NCI-H2081 treated with DMSO at 0.1 percent for 48 hours (cell line): ENCODE measurements at places on chromosomes 2 and 18.
A peak's percentile ranks its signal among the peaks of the same experiment; 100 is the strongest.

- DNase-seq = peak; percentile 98
Observed at GRCh38 chr2:195279840-195280427, 377.1 kb upstream of the SLC39A10 start.

DNA sequence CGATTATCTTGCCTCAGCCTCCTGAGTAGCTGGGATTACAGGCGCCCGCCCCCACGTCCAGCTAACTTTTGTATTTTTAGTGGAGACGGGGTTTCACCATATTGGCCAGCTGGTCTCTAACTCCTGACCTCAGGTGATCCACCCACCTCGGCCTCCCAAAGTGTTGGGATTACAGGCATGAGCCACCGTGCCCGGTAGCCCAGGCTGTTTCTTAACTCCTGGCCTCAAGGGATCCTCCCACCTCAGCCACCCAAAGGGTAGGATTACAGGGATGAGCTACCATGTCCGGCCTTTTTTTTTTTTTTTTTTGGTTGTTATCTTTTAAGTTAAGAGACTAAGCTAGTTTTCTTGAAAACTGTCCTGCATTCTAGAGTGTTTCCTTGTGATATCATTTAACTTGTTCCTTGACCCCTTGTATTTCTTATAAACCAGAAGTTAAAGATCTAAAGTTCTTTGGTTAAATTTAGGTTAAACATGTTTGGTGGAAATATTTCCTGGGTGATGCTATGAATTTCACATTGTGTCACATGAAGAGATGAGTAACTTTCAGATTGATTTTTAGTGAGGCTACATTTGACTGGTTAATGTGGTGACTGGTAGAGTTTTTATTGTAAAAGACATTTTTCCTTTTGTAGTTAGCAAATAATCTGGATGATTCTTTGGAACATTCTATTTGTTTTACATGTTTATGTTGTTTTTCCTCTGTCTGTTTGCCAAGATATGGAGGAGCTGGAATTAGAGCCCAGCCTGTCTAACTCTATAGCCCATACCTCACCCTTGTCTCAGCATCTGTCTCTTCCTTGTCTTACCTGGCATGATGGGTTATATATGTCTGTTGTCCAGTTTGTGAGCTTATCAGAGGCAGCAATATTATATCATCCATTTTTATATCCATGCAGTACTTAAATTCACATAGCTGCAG, 5.2 kb downstream of the NCAPH start:
- no peak for DNase-seq

DNA sequence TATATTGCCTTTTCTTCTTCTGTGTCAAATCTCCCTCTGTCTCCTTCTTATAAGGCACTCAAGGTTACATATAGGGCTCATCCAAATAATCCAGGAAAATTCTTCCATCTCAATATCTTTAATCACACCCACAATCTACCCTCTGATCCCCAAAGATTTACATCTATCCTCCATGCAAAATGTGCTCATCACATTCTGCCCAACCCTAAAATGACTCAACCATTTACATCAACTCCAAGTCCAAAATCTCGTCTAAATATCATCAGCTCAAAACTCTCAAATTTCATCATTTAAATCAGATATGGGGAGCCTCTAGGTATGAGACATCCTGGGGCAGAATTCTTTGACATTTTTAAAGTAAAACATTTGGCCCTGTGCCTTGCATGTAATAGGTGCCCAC, 1349.8 kb downstream of the SUCLG1 start:
- no peak for DNase-seq

DNA sequence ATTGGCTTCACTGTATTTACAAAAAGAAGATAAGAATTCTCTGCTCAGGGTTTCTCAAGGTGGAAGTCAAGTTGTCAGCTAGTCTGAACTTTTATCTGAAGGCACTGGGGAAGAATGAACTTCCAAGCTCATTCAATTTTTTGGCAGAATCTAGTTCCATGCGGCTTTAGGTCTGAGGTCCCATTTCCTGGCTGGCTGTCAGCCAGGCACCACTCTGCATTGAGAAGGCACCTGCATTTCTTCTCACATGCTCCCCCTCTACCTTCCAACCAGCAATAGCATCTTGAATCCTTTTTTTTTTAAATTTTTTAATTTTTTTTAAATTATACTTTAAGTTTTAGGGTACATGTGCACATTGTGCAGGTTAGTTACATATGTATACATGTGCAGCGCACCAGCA, 46.2 kb upstream of the RPE start:
- DNase-seq = no peak

GRCh38 chr2:12613137-12613835, 103.5 kb upstream of the TRIB2 start:
- no peak for DNase-seq

DNA sequence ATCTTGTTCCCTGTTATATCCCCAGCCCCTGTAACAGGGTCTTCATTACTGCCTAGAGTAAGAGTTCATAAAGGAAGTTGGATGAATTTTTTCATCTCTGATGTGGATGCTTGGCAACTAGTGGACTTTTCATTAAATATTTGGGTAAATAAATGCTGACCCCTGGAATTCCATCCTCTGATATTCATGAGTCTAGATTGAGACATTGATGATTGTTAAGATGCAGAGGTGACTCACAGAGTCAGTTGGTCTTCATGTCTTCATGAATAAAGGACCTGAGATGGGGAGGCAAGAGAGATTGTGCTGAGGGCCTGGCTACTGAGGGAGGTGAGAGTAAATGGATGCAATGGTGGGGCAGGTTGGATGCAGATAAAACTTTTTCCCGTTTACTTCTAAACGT, 132.7 kb upstream of the NT5C1B start:
- no peak for DNase-seq

- DNase-seq = no peak
Observed at GRCh38 chr2:180647621-180648020, 332.8 kb upstream of the UBE2E3 start.

DNA sequence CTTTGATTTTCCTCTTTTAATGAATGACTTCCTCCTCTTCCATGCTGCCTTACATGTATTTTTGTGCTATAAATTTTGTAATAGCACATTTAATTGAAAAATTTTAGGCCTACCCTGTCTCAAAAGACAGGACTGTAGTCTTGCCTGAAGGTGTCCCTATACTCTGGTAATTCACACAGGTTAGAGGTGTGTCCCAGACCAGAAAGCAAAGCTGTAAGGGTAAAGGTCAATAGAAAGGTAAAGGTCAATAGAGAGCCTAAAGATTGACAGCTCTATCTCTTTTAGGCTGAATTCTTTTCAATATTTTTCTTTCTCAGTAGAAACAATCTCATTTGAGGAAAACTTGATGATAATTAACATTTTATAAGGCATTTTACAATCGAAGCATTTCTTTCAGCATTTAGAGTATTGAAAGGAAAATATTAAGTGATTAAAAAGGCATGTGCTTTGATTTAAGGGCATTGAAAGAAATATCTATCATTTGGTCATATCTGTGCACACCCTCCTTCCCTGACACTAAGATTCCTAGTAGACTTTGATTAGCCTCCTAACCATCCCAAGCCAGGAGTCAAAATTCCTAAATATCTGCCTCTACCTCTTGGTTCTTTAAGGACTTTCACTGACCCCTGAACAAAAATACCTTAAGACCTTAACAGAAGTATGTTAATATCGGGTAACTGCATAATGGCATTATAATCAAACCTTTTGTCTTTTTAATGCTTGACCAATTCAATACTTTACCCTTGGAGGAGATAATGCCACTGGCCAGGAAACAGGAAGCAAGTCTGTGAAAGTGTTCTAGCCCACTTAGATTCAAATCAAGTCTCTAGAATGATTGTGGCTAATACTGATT, 161.8 kb upstream of the DTNA start:
- DNase-seq = no peak

GRCh38 chr18:60279391-60279790, 93.2 kb downstream of the MC4R start:
- DNase-seq = no peak

- no peak for DNase-seq
Observed at GRCh38 chr2:15337996-15338666, 223.0 kb downstream of the NBAS start.

DNA sequence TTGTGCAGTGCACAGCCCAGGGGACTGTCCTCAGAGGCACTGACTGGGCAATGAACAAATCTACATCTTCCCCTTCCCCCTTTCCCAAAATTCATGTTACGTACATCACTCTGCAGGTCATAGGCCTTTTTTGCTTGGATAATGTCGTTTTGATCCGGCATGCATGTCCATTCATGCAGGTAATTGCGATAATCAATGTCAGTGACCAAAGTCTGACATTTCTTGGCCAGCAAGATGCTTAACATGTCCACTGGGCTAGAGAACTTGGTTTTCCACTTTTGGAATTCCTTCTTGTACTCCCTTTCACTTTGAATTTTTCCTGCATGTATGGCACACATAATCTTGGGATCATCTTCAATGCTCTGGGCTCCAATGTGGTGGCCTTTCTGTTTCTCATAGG, 124.6 kb downstream of the NEB start:
- no peak for DNase-seq
